ENCODE measurements at places on chromosomes 4 and X.

DNA sequence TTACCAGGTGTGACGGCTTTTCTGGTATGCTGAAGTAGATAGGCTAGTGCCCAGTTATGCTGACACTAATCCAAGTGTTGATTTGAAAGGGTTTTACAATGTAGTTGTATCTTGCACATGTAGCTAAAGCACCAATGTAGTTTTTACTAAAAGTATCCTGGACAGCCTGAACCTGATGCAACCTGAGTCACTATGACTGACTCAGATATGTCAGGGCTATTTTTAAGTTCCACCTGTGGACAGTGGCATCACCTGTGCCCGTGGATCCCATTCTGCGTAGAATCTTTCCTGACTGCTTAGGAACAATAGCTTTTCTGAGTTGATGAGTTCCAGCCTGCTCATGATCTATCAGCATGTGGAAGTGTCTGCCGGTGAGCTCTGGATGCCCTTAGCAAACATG, 58.1 kb downstream of the CCNG2 start:
- DNase-seq = no peak
- H3K4me3 ChIP-seq = no peak overlapping the region
- H3K27ac ChIP-seq = no peak overlapping the region
- H3K36me3 ChIP-seq = no peaks in the 10 kb centered on the region

DNA sequence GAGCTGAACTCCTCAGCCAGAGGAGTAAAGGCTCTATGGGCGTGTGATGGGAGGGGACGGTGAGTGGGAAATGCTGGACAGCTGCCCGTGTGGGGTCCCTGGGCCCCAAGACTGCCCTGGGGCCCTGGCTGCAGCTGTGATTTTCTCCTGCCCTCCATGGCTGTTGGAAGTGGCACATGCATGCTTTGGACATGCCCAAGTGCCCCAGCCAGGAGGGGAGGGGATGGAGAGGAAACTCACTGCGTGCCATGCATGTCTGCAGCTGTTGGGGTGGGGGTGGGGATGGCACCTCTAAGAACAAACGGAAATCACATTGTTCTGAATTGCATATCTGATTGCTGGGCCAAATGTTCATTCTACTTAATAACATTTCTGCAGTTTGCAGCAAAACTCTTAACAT, 52.4 kb downstream of the MID2 start:
- H3K27ac ChIP-seq = no peak overlapping the region
- H3K36me3 ChIP-seq = peaks cover 9% of the 10 kb centered on the region
- H3K4me3 ChIP-seq = no peak overlapping the region
- H3K27me3 ChIP-seq = peaks cover 6% of the 10 kb centered on the region

GRCh38 chr4:105765690-105766407, 57.3 kb downstream of the GSTCD start:
- DNase-seq = no peak
- no peaks in the 10 kb centered on the region for H3K4me1 ChIP-seq
- peaks cover 48% of the 10 kb centered on the region for H3K36me3 ChIP-seq
- no peak overlapping the region for H3K4me3 ChIP-seq
- no peak overlapping the region for H3K27ac ChIP-seq

DNA sequence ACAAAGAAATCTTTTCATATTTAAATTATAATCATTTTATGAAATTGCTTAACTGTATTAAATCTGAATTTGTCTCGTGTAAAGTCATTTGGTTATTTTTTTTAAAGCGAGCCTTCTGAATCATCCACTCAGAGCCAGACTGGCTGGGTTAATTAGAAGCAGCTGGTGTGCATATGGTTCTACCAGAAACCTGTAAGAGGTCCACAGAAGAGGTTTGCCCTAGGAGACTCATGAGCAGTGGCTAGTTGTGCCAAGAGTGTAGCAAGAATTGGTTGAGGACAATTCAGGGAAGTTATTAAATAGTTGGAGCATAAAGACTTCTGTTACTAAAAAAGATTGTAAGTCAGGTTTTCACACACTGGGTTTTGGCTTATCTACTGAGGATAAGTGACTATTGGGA, 267.4 kb downstream of the IL1RAPL2 start:
- H3K36me3 ChIP-seq = no peaks in the 10 kb centered on the region
- no peak overlapping the region for H3K4me3 ChIP-seq
- no peak for DNase-seq
- H3K27me3 ChIP-seq = no peaks in the 10 kb centered on the region
- H3K4me1 ChIP-seq = no peaks in the 10 kb centered on the region

Measured in nephron progenitor cell (in vitro differentiated cells).